Kidney epithelial cell (primary cell): ENCODE measurements at places on chromosomes 11 and 22.

DNA sequence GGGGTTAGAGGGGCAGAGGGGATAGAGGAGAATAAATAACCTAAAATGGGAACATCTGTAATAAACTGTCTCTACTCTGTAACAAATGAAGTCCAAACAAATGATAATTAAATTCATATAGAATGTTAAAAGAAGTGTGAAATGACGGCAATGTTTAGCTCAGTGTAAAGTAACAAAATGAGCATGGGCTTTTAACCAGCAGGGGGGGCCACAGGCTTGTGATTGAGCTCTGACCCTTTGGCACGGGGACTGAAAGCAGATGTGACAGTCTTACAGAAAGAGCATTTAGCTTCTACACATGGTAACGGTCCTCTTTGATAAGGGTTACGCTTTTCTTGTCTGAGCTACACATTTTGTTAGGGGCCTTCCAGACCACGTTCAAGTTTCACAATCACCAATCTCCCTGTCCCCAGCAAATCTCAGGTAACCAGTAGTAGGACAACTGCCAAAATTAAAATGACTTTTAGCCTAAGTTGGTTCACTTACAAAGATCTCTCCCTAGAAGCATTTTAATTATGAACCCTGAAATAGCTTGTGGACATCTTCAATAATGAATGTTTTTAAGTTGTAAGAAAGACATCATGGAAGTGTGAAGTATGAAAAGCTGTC, 262.5 kb downstream of the DCDC1 start:
- peak; percentile 1 for DNase-seq

- DNase-seq = peak; percentile 26
Measured at GRCh38 chr11:92886243-92886905, 83.1 kb upstream of the MTNR1B start.

- DNase-seq = no peak
Measured at GRCh38 chr11:14641801-14642200, 1.8 kb upstream of the PDE3B start.

DNA sequence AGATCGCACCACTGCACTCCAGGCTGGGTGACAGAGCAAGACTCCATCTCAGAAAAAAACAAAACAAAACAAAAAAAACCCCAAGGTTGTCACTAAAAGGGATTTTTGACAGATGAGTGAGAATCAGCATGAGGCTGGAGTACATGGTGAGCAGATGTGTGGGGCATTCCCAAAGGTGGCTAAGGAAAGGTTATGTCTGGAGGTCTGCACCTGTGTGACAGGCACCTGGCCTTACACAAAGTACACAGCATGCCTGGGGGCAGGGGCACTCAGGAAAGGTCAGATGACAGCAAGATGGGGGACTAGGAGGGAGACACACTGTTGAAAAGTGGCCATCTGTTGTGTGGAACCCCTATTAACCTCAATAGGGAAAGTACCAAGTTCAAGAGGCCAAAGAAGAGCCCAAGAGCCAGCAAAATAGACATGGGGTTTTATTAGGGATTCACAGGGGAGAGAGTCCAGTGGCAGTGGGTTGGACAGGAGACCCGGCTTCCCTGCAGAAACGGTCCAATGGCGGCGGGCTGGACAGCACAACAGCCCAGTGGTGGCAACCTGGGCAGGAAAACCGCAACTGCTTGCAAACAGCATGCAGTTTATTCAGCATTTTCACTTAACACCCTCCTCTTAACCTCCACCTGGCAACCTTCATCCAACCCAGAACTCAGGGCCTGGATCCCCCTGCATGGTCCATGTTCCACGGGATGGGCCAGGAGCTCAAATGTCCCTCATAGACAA, 101.1 kb downstream of the MICAL2 start:
- no peak for DNase-seq

DNA sequence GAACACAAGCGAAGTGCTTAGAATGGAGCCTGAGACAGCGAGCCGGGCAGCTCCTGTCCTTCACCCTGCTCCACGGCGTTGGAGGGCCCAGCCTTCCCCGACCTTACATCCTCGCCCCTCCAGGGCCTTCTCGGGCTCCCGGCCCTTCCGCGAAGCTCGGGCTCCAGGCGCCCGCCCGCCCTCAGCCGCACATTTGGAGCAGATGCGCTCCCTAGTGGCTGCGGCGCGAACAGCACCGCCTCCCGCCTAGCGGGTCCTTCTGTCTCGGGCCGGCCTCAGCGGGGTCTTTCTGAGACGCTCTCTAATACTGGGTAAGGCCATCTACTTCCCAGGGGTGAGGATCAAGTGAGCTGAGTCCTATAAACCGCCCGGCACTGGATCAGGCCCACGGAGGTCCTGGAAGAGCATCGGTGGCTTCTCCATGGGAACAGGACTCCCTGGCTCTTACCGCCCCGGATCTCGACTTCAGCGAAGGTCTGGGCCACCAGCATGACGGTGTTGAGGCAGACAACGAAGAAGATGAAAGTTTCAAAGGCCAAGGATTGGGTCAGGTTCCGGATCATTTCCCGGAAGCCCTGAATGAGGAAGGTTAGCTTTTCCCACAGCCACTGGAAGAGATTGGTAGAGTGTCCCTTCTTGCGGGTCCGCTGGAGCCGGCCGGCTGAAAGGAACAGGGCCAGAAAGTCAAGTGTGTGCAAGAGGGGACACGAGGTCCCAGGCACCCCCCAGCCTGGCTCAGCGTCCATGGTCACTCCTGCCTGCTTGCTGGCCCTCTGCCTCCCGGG, 3.7 kb downstream of the CATSPER1 start:
- no peak for DNase-seq

DNA sequence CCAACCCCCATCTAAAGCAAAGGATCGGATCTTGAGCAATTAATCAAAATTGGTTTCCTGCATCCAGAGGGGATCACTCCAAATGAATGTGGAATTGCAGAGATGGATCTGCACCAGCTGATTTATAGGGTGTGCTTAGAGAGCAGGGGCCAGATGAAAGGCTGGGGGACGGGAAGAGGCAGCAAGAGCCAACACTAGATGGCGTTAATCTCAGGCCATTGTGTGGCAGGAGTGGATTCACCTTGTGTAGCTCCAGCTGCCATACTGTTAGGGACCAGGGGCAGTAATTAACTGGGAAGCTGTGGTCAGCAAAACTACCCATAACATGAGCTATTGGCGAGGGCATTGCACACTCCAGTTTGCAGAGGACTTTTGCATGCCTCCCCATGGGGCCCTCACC, 35.6 kb downstream of the SERPINH1 start:
- no peak for DNase-seq

DNA sequence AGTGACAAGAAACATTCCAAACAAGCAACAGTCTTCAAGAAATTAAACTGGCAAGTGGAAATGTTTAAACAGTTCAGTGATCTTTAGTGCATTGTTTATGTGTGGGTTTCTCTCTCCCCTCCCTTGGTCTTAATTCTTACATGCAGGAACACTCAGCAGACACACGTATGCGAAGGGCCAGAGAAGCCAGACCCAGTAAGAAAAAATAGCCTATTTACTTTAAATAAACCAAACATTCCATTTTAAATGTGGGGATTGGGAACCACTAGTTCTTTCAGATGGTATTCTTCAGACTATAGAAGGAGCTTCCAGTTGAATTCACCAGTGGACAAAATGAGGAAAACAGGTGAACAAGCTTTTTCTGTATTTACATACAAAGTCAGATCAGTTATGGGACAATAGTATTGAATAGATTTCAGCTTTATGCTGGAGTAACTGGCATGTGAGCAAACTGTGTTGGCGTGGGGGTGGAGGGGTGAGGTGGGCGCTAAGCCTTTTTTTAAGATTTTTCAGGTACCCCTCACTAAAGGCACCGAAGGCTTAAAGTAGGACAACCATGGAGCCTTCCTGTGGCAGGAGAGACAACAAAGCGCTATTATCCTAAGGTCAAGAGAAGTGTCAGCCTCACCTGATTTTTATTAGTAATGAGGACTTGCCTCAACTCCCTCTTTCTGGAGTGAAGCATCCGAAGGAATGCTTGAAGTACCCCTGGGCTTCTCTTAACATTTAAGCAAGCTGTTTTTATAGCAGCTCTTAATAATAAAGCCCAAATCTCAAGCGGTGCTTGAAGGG, 6.0 kb downstream of the MALAT1 start:
- no peak for DNase-seq

GRCh38 chr11:80967649-80968048, 1526.8 kb upstream of the TENM4 start:
- DNase-seq = no peak
